ENCODE measurements at places on chromosomes 2 and 18.

DNA sequence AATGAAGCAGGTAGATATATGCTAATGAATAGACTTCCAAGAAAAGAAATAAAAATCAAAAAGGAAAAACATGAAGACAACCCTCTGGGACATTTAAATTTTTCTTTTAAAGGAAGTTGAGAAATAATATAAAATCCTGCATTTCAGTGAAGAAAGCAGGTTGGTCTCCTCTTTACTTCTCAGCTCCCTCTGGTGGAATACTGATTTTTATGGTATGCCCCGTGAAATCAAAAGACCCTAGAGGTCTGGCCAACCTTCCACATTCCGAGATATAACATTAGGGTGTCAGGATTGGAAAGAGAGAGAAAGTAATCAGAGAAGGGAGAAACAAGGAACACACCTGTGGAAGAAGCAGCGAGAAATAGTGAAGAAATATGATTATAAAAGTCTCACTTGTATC is 72.7 kb downstream of the DNER start:
- no peak for DNase-seq

GRCh38 chr2:17672583-17673317 is 80.9 kb downstream of the SMC6 start:
- DNase-seq, result no peak

DNA sequence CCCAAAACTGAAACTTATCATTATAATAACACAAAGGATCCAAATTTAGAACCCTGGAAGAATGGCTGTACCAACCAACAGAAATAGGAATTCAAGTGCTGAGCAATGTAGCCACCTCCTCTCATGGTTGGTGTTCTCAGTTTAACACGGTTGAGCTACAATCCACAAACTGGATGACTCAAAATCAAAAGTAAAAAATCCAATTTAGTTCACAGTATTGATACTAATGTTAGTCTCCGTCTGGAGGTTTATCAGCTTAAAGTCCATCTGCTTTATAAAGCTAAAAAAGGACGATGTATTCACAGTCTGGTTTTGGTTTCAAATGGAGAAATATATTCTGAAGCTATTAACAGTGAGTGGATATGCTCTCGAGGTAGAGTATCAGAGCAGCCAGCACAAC is 40.5 kb downstream of the CNTNAP5 start:
- no peak for DNase-seq

- DNase-seq, result peak; percentile 19
These were observed 24.7 kb downstream of the IL1B start for GRCh38 chr2:112811841-112812306.

GRCh38 chr18:68623342-68623741 is 91.6 kb downstream of the TMX3 start:
- peak; percentile 83 for DNase-seq

DNA sequence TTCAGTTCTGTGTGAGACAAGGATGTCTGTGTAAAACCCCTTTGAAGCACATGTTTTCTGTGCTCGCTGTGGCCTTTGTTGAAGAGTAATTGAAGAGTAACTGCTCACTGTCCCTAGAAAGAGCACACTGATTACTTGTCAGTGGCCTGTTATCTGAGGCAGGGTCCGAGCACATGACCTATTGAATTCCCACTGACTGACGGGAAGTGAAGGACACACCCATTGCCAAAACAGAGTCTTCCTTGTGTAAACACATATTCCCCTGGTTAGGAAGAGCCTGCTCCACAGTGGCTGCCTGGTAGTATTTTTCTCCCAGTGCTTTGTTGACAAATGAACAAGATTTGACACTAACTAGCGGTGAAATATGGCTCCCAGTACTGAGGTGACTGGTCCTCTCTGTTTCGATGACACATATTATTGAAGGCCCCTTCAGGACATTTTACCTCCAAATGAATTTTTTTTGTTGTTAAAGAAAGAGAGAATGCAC is 148.5 kb upstream of the GYPC start:
- peak; percentile 36 for DNase-seq

DNA sequence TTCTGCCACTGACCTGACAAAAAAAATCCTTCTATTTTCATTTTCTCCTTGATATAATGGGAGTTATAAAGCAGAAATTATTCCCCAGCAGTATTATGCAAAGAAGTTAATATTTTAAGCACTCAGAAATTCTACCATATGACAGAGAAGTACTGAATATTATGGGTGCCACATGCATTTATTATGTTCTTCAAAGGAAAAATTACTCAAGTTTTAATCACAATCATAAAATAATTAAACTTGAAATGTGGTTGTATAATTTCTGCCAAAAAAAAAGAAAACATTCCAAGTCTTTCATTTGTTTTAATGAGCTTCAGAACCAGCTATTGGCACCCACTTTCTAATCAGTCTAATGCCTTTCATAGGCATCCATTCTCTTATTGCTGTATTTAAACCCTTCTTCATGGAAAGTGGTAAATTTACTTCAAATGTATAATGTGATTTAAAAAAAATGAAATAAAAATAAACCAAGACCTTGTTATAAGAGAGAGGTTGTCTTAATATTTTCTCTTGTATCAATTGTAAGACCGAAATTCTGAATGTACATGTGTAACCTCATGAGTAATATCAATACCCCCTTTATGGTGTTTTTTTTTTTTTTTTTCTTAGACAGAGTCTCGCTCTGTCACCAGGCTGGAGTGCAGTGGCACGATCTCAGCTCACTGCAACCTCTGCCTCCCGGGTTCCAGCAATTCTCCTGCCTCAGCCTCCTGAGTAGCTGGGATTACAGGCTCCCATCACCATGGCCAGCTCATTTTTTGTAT is 302.3 kb downstream of the IRS1 start:
- no peak for DNase-seq

DNA sequence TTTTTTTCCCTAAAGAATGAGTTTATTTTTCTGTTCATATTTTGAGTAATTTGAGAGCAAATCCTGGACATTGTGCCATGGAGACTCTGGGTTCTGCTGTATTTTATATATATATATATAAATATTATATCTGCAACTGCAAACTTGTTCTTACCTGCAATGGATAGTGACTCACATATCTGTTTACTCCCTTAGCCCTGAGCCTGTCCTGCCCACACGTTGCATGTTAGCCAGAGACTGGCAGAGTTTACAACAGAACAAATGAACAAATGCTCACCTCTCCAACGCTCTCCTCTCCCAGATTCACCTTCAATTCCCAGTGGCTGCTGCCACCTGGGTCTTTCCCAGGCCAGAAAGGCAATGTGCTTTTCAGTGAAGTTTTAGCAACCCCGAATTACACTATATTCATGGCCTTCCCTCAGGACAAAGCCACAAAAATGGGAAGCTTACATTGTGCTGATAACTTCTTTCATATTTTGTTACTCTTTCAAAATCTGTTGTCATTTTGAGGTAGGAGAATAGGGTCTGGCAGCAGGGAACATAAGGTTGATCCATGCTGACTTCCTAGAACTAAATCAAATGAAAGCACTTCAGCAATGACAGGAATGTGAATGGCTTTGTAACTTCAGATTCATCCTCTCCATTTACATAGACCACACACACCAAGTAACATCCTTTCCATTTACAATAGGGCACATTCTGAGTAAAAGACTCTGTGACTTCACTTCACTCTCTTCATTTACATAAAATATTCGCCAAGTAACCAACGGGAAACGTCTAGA is 105.4 kb upstream of the FAM110C start:
- DNase-seq, result no peak

DNA sequence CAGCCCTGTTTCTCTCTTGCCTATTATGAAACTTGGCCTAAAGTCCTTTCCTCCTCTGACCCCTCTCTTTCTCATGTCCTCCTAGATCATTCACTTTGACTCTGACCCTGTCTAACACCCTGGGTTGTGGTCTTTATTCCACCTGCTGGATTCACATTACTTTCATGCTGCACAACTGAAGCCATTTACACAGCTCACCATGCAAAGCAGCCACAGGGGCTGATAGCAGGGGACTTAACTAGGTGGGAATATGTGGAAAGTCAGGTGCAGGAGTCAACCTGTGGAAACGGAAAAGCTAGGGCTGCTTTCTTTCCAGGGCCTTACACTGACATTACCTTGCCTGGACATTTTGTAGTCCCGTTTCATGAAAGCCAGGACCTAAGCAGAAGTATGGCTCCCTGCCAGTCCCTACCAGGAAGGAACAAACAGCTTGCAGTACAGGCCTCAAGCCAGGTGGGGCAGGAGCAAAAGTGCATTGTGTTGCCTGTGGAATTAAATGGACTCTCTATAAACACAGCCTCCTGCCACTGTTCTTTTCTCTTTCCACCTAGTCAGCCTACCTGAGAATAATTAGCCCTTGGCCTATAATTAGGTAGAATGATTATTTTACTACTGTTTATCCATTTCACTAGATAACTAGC is 11.8 kb downstream of the MAPRE3 start:
- DNase-seq, result peak; percentile 61

DNA sequence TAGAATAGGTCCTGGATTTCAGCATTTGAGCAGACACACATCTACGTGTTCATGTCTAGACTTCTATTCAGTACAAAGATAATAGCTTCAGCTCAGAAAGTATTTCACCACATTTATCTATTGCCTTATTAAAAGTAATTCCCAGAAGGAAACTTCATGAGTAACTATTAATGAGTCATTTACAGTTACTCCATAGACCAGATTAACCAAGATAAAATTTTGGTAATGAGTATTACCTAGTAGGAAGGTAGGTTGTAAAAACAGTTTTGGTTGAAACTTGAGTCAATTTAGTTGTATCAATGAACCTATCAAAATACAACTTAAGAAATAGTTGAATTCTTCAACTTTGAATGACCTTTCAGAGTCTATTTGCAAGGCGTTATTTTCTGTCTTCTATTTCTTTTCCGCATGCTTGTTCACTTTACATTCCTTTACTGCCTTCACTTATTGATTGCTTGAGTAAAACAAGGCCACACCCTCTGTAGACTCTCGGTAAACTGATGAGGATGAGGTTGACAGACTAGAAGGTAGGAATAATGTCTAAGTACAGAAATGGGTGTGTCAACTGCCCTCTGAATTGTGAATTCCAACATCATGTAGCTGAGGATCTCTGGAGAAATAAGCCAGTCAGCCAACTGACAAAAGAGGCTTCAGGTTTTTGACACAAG is 1165.6 kb upstream of the ZEB2 start:
- DNase-seq, result no peak

GRCh38 chr2:43196768-43197587 is 29.4 kb downstream of the ZFP36L2 start:
- no peak for DNase-seq

DNA sequence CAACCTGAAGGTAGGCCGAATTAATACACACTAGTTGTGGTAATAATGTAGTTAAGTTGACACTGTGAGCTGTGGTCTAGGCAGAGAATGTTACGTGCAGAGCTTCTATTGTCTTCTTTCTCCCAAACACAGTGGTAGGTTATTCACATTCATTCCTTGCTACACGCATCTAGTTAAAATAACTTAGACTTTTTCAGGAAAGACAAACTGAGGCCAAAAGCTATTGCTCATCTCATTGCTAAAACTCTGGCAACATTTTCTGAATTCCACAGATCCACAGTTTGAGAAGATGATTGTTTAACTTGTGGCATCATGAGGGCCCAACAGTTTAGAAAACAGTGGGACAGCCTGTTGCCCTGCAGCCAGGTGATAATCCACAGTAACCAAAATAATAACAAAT is 850.4 kb upstream of the FSHR start:
- no peak for DNase-seq

GRCh38 chr2:66995636-66996035 is 401.5 kb upstream of the ETAA1 start:
- no peak for DNase-seq

GRCh38 chr18:10370716-10371115 is 83.7 kb upstream of the APCDD1 start:
- DNase-seq, result no peak

DNA sequence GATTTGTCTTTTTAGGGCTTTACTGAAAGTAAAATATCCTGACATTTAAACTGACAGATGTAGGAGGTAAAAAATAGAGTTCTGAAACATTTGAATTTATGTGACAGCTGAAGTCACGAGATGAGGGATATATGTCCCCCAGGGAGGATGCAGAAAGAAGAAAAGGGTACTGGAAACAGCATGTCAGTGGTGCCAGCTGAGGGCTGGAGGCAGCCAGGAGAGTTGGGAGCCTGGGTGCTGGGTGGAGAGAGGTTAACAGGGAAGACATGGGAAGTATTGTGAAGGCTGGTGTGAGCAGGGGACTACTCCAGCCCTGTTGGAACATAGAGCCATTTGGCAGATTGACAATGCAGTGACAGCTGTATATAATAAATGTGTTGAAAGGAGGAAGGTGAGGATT is 11.8 kb upstream of the MOCOS start:
- no peak for DNase-seq

Measured in pons (tissue), 1 donor.